ENCODE measurements at places on chromosomes 4 and X.

DNA sequence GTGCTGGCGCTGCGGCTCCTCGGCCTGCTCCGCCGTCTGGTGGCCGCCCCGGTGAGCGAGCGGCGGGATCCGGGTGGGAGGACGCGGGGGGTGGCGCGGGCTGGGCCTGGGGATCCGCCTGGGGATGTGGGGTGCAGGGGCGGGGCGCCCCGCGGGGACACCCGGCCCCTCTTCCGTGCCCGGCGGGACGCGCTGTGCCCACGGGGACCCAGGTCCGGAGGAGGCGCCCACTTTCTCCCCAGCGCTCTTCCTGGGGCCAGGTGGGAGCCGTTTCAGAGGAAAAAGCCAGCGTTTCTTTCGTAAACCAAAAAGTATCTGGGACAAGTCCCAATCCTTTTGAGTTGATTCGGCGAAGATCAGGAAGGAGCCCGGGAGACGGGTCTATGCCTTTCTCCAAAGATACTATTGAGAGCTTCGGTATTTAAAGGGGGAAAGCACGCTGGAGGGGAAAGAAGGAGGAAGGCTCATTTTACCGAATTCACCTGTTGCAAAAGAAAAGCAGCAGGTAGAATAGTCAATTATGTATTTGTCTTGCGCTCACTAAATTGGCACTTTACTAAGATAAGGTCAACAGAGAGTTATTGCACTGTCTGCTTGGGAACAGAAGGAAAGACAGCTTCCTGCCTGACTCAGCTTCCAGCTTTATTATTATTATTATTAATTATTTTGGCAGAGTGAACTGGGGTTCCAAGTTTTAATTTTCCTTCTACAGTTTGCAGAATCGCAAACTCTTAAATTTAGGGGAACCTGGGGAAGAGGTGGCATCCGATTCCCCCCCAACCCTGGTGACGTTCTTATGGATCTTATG, 81.5 kb upstream of the CD99 start:
- DNase-seq = no peak

- no peak for DNase-seq
Observed at GRCh38 chrX:24034485-24034884, 7.5 kb upstream of the KLHL15 start.

DNA sequence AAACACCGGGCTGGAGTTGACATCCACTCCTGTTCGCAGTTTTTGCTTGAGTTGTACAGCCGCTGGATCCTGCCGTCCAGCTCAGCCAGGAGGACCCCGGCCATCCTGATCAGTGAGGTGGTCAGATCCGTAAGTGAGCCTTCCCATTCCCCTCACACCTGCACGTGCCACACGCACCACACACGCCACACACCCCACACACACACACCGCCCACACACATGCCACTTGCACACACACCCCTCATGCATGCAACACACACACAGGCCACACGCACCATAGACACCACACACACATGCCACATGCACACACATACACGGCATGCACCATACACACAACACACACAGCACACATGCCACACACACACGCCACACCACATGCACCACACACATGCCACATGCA, 20.1 kb upstream of the MSANTD1 start:
- DNase-seq = no peak

DNA sequence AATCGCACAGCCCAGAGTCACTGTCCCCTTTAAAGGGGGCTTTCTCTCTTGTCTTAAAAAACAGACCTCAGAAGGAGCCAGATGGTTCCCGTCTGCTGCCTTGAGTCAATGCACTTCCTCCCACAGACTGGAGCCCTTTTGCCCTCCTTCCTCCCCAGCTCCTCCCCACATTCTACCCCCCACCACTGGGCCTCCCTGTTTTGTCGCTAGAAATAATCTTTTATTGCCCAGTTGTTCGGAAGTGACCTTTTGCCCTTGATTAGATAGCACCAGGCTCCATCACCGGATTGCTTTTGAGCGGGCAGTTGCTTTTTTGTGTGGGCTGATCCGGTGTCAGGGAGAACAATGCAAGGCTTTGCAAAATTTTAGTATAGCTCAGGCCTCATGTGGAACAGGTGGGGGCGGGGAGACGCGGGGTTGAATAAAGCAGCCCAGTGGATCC, 47.7 kb downstream of the SPRY1 start:
- DNase-seq = peak; percentile 49
